ENCODE measurements at places on chromosomes 12 and 14.

GRCh38 chr12:47190271-47190750, 110.6 kb upstream of the AMIGO2 start:
- no peak for DNase-seq

DNA sequence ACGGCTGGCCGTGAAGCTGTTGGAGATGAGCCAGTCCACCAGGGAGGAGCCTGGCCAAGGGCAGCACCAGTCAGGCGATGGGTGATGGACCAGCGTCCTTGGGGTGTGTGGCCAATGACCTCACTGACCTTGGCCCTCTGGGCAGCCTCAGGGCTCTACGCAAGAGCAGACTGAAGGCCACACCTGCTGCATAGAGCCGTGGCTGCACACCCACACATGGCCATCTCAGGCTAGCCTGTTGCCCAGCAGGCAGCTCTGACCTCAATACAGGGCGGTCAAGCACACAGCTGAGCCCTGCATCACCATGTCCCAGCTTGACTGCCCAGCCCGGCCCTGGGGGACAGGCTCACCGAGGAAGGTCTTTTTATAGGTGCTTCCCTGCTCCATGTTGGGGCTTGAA, 19.2 kb downstream of the PLEK2 start:
- DNase-seq = no peak

- no peak for DNase-seq
Measured at GRCh38 chr12:2284321-2284813, 231.6 kb downstream of the CACNA1C start.

GRCh38 chr12:129862561-129863175, 41.2 kb downstream of the TMEM132D start:
- DNase-seq = no peak

GRCh38 chr14:36426836-36427235, 93.2 kb downstream of the NKX2-1 start:
- DNase-seq = no peak

DNA sequence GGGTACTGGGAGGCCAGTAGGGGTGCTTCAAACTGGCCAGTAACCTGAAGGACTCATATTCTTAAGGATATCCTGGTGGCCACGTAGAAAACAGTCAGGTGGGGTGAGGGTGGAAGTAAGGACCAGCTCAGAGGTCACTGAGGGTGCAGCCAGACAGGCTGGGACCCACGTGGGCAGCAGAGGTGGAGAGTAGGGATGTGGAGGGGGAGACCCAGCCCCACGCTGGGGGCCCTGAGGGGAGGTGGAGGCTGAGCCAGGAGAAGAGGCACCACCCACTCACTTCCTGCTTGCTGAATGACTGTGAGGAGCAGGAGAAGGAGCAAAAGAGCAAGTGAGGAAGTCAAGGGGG, 12.6 kb upstream of the SERPINA3 start:
- no peak for DNase-seq

DNA sequence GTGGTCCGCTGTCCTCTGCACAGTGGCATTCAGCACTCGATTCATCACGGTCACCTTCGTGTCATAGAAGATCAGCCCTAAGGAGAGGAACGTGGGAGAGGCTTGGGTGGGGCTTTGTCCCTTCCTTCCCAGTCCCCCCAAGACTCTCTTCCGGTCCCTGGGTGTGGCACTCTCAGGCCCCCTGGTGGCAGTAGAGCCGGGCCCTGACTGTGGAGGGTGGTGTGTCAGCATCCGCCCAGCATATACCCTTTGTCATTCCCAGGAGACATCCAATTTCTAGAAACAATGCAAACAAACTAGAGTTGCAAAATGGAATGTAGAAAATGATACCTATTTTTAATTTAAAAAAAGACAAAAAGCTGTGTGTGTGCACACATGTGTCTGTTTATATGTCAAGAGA, 45.0 kb downstream of the TRAFD1 start:
- no peak for DNase-seq

- no peak for DNase-seq
Measured at GRCh38 chr14:55556929-55557623, 22.9 kb upstream of the KTN1 start.

DNA sequence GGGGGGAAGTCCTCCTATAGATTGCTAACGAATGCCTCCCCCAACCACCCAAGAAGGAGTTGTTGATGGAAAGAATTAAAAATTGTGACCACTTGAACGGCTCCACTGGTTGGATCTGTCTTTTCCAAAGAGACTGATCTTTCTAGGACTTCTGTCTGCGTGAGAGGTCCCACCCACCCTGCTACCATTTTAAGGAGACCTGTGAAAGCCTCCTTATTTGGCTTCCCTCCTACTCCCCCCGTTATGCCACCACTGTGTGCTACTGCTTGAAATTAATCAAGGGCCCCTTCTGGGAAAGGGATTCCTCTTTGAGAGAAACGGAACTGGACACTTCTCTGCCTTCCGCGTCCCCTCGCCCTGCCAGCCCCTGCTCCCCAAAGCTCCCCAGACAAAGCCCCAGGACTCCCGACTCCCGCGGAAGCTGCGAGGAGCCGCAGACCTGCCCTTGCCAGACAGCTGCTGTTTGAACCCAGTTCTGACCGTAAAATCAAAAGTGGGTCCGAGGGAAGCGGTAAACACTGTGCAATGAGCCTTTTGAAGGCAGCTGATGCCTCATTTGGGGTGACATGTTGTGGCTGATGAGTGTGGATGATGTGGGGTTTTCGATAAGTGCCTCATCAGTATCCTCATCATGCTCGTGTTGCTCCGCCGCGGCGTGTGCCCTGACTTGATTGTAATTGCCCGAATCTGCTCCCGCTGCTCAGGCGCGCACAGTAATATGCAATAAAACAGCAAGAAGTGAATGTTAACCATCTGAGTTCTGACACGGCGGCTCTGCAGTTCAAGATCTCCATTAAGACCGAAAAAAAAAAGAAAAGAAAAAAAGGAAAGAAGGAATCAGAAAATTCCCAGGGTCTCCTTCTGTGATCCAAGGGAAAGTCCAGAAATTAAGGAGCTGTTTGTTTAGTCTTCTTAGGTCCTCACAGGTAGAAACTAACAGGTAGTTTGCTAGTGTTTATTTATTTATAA, 48.2 kb downstream of the MBIP start:
- no peak for DNase-seq

- DNase-seq = no peak
Measured at GRCh38 chr12:132489078-132489601, 811 bp upstream of the FBRSL1 start.

- DNase-seq = no peak
Measured at GRCh38 chr12:9757433-9758025, 3.2 kb downstream of the CD69 start.

DNA sequence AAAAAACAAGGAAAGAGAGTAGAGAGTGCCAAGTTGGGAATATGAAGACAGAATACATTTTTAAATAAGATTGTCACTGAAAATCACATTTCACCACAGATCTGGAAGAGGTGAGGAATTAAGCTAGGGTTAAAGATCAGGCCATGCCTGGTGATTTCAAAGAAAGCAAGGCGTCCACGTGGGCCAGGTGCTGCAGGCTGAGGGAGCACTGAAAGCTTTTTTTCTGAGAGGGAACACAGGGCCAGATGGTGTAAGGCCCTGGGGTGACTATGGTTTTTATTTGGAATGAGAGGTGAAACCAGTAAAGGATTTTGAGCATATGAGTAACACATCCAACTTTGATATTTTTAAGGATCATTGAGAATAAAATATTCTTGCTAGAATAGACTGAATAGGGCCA, 20.9 kb downstream of the SYT1 start:
- DNase-seq = no peak

GRCh38 chr14:101903111-101903561, 61.2 kb upstream of the DYNC1H1 start:
- no peak for DNase-seq

DNA sequence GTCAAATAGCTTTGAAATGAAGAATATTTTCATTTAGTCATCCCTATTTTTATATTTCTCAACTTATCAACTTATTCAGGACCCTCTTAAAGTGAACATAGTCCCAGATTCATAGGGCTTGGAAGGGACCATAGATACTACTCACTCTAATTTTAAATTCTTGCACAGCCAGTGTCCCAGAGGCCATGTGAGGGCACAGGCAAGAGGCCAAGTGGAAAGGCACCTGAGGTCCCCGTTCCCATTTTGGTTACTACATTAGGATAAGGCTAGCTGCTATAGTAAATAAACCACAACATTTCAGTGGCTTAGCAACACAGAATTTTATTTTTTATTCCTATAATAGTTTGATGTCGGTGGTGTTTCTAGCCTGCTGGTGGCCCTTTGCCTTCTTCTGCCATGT, 227.8 kb downstream of the SPTSSA start:
- DNase-seq = no peak
